ENCODE measurements at places on chromosomes 3 and 15.

DNA sequence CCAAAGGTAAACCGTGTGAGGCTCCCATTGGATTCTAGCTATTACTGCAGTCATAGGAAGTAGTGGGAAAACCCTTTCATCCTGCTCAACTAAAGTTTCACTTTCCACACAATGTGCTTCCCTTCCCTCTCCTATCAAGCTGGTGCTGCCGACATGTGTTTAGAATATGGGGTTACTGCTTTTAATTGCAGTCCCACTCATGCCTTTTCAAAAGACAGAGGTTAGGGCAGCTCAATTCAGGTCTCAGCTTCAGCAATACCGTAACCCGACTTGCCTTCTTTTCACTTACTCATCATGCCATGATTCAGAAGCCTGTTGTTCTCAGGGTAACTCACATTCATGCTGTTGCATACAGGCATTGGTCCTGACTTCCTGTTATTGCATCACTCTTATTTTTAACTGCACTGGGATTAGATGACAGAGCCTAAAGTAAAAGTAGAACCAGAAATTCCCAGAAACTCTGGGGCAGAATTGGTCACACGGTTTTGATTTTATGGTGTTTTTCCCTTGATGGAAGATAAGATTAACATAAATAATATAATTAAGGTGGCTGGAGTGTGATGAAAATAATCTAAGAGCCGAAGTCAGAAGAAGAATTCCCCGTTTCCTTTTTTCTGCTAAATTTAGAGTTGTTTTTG, 45.7 kb downstream of the C2CD4B start:
- DNase-seq: no peak

- DNase-seq: no peak
Observed at GRCh38 chr15:84967380-84967779, 14.3 kb upstream of the PDE8A start.

DNA sequence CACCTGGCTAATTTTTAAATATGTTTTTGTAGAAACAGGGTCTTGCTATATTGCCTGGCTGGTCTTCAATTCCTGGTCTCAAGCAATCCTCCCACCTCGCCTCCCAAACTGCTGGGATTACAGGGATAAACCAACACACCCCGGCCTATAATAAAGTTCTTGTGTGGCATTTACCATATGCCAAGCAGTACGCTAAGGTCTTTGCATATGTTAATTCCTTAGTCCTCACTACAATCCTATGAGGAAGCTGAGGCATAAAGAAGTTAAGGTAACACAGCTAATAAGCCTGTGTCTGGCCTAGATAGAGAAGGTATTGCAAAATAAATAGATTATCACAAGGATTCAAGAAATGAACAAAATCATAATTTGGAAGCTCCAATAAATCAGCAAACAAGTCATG, 17.6 kb upstream of the SLC4A7 start:
- DNase-seq: no peak

GRCh38 chr15:100715571-100716455, 113.4 kb downstream of the ASB7 start:
- DNase-seq: peak; percentile 2

GRCh38 chr3:120280566-120280965, 4.5 kb downstream of the GPR156 start:
- no peak for DNase-seq

GRCh38 chr15:67248011-67248505, 6.4 kb downstream of the AAGAB start:
- DNase-seq: no peak

- no peak for DNase-seq
Observed at GRCh38 chr15:60760646-60761504, 281.9 kb upstream of the ICE2 start.

GRCh38 chr15:73796331-73796831, 43.2 kb upstream of the INSYN1 start:
- DNase-seq: no peak

DNA sequence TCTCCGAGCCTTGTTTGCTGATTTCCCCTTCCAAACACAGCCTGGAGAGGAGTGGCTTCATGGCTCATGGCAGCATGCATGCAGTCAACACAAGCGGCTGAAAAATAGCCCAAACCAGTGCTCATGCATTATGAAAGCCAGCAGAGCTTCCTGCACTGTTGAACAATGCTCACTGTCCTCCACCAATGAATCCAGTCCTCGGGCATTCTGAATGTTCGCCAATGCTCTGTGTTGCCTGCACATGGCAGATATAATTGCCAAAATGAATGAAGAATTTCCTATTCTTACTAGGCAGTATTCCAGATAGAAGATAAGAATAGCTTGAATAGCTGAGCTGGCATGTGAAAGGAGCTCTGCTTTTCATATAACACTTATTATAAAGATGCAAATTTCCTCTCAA, 252.7 kb downstream of the ROBO1 start:
- DNase-seq: no peak

DNA sequence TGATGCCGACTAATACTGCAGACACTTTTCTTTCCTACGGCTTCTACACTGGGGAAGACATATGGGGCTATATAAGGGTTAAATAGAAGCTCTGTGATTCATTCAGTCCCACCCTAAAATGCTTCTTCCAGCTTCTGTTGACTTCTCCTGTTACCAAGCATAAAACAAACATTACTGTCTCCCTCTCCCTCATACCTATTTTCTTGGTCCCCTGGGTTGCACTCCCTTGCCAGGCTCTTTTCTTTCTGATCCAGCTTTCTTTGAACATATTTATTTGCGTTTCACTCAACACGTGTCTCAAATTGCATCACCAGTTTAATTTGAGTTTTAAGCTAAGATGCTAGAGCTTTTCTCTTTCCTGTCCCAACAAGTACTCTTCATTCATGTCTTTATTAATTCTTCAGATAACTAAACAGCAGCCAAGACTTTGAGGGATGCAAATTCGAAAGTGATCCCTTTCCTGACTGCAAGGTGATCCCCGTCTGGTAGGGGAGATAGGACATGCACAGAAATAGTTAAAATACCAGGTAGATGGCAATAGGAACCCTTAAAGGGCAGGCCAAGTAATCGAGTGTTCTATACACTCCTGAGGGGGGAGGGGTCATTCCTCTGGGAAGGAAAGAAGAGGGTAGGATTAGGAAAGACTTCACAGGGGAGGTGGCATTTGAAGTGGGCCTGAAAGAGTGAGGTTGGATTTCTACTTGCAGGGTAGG, 198.6 kb upstream of the BCL6 start:
- no peak for DNase-seq

GRCh38 chr3:108345492-108346205, 49.3 kb downstream of the HHLA2 start:
- DNase-seq: no peak

- DNase-seq: no peak
Observed at GRCh38 chr3:99699841-99700240, 61.4 kb downstream of the COL8A1 start.

GRCh38 chr3:193998123-193998448, 137.9 kb upstream of the HES1 start:
- DNase-seq: no peak

- DNase-seq: no peak
Observed at GRCh38 chr3:54193093-54193492, 70.7 kb downstream of the CACNA2D3 start.

GRCh38 chr3:183812761-183813445, 12.5 kb downstream of the MAP6D1 start:
- DNase-seq: no peak

DNA sequence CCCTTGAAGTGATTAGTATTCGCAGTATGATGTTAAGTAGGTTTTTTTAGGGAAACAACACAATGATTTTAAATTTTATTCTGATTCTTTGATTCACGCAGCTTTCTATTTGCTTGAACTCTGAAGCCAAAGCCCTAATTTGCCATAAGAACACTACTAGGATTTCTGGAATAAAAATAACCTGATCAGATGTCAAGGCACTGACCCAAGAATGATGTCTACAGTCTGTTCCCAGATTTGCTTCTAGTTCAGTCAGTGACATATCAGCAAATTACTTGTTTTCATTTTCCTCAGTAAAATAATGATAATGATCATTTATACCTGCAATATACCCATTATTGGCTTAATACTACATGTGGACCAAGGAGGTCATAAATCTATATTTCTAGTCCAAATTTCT, 179.5 kb upstream of the EIF1B start:
- no peak for DNase-seq

DNA sequence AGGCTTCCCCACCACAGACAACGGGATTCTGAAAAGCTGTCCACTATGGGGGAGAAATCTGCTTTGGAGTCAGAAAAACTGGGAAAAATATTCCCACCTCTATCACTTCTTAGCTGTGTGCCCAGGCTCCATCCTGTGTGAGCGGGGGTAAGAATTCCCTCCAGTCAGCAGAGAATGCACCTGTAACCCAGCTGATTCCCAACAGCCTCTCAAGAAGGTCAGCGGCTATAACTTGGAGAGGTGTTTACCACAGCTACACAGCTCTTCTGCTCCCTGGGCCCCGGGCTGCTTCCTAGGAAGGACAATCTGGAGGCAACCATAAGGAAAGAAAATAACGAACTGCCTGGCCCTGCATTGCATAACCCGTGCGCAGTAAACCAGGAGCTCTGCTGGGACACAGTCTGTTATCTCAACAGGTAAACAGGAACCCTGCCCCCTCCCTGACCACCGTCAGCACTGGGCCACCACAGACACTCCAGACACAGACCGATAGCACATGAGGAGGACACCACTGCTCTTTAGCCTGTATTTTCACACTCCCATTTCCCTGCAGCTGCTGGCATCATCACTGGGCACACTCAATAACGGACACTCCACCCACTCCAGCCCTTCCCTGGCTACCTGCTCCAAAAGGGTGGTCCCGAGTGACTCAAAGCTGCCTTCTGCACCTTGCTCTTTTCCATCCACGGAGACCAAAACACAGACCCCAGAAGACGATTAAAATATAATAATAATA, 2.1 kb downstream of the RAB43 start:
- no peak for DNase-seq

- DNase-seq: no peak
Observed at GRCh38 chr3:195159117-195159813, 111.7 kb downstream of the XXYLT1 start.

GRCh38 chr3:187205683-187206082, 8.4 kb downstream of the RTP1 start:
- no peak for DNase-seq

DNA sequence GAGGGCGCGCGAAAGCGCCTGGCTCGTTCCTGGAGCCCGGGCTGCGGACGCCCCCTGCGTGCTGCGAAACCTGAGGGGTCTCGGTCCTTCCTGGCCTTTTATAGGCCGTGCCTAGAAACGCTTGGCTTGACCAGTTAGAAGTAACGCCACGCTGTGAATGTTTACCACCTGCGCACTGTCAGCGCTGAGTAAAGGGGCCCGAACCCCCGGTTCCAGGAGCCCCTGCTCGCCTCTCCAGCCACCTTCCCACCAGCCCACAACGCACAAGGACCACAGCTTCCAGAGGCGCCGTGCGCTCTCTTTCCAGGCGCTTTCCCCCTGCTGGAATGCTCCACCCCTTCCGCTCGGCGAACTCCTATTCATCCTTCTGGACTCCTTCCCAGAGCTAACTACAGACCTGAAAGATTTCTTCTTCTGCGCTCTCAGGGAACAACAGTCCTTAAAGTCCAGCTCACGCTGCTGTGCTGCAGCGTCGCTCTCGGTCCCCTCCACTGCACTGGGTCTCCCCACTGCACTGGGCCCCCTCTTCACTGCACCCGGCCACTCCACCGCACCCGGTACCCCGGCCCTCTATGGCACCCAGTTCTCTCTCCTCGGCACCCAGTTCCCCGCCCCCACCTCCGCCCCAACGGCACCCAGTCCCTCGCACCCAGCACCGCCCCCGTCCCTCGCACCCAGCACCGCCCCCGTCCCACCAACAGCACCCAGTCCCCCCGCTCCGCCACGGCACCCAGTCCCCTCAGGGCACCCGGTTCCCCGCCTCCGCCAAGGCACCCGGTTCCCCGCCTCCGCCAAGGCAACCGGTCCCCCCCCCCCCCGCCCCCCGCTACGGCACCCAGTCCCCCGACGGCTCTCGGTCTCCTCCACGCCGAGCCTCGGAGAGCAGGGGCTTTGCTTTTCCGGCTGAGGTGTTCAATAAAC, 69.8 kb downstream of the SQOR start:
- no peak for DNase-seq

DNA sequence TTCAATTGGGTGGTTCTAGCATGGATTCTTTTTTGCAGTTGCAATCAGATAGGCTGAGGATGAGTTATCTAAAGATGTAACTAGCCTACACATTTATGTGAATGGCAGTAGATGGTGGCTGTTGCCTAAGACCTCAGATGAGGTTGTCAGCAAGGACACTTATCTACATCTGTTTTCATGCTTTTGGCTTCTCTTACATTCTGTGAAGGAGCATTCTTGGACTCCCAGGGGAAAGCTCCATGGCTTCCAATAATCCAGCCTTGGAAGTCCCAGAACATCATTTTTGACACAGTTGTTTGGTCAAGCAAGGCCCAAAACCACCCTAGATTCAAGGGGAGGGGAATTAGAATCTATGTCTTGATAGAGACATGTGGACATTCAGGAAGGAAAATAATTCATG, 332.2 kb upstream of the RBMS3 start:
- DNase-seq: no peak

- no peak for DNase-seq
Observed at GRCh38 chr3:52268036-52268435, 10.4 kb downstream of the WDR82 start.

GRCh38 chr3:16504242-16504641, 9.3 kb downstream of the RFTN1 start:
- no peak for DNase-seq

DNA sequence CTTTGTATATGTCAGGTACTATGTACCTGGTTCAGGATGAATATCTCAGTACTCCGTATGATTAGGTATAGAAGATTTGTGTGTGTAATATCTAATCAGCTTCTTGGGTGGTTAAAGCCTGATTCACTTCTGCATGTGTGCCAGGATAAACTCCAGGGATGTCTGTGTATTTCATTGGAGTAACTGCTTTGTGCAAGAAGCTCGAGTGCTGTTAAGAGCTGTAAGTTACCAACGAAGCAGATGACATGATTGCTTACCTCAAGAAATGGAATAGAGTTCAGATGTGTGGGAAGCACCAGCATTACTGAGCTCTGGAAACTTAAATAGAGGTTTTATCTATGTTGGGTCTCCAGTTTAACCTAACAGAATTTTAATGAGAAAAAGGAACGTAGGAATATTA, 23.7 kb downstream of the FAM98B start:
- no peak for DNase-seq

DNA sequence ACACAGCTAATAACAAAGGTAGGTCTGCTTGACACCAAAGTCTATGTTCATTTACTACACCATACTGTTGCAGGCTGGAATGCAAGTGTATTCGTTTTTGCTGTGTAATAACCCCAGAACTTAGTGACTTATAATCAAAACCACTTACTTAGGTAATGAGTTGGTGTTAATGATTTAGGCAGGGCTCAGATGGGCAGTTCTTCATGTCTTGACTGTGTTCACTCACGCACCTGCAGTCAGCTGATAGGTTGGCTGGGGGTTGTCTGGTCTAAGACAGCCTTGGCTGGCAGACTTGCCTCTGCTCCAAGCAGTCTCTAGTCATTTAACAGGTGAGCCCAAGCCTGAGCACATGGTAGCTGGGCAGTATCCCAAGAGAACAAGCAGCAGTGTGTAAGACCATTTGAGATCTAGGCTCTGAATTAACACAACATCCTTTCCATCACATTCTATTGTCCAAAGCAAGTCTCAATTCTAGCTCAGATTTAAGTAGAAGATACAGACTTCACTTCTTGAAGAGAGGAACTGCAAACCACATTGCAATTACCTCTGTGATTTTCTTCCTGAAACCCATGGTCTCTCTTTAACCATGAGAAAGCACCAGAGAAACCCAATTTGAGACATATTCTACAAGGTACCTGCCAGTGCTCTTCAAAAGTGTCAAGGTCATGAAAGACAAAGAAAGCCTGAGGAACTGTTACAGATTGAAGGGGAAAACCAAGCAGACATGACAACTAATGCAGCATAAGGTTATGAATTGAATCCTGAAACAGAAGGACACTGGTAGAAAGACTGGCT, 13.3 kb upstream of the DCLK3 start:
- no peak for DNase-seq
